ENCODE measurements at places on chromosomes 2 and 18.
A peak's percentile ranks its signal among the peaks of the same experiment; 100 is the strongest.

DNA sequence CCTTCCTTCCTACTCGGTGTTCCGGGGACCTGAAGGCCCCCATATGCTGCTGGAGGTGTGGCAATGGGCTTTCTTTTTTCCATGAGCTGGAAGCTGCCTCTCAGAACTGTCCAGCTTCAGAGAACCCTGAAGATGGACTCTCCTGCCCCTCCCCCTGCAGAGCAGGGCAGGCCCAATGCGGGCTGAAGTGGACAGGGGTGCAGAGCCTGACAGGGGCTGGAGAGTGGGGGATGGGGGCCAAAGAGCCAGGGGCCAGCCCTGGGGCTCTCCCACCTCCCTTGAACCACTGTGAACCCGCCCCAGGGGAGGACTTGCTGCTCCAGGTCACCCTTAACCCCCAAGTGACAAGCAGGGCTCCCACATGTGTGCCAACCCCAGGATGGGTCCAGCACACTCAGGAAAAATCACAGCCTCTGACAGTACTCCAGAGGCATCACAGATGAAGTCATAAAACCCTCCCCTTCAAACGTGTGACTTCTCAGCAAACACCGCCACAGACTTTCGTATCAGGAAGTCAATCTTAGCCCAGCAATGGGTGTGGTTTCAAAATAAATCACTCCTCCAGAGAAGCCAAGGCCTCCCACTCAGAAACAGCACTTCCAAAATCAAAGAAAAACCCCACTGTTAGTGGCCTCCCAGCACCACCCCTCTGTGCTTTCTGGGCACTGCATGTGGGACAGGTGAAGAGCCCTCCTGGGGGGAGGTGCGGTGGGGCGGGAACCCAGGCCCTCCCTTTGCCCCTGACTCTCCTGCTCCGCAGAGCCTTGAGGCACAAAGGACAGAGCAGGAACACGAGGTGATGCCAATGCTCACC is 135.8 kb downstream of the HDAC4 start:
- peak; percentile 43 for DNase-seq

- DNase-seq: no peak
Measured at GRCh38 chr2:113762377-113763118, 6.1 kb upstream of the SLC35F5 start.

- no peak for DNase-seq
Measured at GRCh38 chr2:36526226-36526625, 71.7 kb downstream of the FEZ2 start.

GRCh38 chr18:73932976-73933375 is 214.7 kb downstream of the FBXO15 start:
- no peak for DNase-seq

DNA sequence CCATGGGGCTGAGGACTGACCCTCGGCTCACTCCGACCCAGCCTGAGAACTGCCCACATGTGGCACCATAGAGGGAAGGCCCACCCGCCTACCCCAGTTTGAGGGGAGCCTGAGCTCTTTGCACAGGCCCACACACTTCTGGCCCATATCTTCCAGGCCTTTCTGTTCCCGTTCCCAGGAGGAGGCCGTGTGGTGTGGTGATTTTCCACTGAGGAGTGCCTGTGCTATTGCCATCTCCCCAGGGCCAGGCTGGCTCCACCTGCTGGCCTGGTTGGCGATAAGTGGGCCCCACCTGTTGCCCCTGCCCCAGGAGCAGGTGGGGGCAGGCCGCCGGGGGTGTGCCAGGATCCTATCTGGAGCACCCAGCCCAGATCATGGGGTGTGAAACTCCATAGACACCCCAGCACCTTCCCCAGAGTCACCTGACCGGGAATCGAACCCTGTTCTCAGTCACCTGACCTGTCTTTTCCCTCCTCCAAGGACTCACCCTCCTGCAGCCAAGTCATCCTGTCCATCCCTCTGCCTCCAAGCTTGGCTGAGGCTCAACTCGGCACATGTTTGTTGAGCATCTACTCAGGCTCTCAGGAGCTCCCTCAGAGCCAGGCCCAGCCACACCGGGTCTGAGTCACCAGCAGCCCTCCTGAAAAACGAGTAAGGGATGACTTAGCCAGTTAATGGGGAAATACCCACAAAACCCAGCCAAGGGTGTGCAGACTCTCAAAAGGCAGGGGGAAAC is 120.1 kb downstream of the CYP26B1 start:
- DNase-seq: no peak

GRCh38 chr2:178297091-178297411 is 102.7 kb downstream of the OSBPL6 start:
- DNase-seq: no peak

DNA sequence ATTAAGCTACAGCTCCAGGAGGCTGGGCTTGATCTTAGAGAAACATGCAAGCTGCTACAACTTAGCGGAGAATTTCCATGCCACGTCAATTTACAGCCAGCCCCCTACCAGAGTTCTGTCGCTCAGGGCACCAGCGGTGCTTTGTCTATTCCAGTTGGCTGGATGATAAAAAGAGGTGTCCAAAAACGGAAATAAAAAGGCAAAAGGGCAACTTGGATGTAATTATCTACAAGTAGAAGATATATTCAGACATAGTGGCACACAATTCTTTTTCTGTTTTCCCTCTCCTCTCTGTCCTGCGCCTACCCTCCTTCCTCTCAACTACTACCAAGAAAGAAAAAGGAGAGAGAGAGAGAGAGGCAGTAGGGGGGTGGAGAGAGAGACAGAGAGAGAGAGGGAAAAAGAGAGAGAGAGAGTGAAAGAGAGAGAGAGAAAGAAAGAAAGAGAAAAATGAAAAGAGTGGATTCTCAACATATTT is 363 bp upstream of the RFTN2 start:
- no peak for DNase-seq

DNA sequence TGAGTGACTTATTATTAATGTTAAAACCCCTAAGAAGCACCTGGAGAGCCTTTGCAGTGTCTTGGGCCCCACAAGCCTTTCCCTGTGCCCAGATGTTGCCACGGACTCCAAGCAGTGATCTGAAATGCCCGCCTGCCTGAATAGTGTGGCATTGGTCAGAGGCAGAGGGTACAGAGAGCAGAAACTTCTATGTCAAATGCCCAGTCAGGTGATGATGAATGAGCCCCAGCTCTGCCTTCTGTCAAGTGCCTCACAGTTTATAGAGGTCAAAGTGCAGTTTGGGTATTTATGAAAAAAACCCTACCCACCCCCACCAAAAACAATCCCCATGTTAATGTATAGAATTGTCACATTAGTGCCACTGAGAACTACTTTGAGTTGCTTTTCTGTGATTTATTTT is 170.0 kb upstream of the SIX3 start:
- no peak for DNase-seq

- DNase-seq: peak; percentile 12
Measured at GRCh38 chr2:46144133-46144800, 152.9 kb upstream of the EPAS1 start.

GRCh38 chr2:109407276-109408042 is 206.3 kb downstream of the SEPTIN10 start:
- no peak for DNase-seq

DNA sequence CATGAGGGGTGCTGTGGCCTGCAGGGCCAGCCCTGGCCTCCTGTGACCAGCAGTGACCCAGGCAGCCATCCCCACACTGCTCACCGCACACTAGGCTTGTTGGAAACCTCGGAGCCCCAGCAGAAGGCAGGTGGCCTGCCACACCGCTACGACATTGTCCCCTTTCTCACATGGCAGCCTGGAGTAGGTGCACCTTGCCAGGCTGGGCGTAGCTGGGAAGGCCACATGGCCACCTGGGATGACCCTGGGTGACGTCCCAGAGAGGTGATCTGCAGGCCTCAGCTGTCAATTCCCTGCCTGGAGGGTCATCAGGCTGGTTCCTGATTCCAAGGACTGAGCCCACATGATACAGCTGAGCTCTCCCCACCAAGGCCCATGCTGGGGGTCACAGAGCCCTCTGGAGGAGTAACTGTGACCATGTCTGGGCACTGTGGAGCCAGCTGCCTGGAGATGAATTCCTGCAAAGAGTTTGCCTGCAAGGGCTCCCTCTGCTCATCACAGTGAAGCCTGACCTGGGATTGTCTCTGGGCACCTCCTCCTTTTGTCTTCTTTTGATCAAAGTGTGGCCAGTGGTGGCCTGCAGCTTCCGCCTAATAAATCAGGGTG is 119.6 kb upstream of the OTOS start:
- no peak for DNase-seq

DNA sequence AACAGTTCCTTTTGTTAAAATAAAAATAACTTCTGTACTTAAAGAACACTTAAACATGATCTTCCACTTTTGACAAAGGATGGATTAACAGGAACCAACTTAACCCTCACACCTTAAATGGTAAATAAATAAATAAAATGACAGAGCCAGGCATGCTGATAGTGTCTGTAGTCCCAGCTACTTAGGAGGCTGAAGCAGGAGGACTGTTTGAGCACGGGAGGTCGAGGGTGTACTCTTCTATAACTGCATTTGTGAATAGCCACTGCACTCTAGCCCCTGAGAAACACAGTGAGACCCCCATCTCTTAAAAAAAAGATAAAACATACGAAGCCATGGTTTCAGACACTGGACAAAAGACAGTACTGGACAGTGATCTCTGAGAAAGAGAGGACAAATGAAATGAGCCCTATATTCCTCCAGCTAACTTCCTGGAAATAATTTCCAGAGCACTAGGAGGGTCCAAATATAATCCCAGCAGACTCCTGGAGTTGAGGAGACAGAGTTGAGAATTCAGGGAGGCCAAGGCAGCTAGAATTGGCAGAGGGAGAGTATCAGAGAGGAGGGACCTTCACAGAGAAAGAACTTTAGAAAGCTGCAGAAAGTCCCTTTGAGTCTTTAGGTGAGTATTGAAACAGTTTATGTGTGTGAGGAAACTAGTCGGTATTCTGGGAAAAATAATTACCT is 17.4 kb downstream of the PPP4R1 start:
- DNase-seq: no peak

DNA sequence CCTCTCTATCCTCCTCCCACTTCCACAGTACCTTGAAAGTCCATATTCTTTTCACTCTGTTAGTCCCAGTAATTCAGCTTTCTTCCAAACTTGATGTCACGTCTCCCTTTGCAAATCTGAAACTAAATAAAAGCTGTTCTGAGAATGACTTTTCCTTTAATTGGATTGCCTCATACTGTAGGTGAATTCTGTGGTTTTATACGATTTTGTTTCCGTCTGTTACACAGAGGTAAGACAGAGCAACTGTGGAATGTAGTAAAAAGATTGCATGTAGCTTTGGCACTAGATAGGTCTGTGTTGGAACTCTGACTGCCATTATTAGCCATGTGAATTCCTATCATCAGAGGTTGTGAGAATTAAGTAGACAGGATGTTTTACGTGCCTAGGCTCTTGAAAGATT is 25.9 kb downstream of the MALT1 start:
- no peak for DNase-seq

DNA sequence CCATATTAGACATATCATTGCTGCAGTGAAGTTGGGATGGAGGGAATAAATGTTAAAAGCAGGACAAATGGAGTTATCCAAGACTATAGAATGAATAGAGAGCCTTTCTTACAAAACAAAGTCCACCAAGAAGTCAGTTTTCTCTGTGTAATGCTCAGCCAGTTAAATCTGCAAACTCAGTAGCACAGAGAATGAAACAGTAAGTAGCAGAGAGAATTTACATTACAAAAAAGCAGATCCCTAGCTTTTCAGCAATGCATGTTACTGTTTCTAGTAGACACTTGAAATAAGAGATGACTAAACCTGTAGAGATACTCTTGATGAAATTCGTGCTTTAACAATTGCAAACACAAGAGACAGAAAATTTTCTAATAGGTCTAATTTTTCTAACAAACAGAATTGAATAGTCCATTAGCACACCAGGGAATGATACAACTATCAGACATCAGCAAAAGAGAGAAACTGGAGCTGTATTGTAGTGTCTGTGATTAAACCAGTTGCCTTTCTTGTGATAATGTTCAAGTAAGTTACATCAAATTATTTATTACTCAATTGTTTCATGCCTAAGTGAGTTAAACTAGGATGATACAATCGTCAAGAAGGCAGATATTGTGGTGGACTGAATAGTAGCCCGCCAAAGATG is 322.2 kb upstream of the DDX18 start:
- DNase-seq: no peak

DNA sequence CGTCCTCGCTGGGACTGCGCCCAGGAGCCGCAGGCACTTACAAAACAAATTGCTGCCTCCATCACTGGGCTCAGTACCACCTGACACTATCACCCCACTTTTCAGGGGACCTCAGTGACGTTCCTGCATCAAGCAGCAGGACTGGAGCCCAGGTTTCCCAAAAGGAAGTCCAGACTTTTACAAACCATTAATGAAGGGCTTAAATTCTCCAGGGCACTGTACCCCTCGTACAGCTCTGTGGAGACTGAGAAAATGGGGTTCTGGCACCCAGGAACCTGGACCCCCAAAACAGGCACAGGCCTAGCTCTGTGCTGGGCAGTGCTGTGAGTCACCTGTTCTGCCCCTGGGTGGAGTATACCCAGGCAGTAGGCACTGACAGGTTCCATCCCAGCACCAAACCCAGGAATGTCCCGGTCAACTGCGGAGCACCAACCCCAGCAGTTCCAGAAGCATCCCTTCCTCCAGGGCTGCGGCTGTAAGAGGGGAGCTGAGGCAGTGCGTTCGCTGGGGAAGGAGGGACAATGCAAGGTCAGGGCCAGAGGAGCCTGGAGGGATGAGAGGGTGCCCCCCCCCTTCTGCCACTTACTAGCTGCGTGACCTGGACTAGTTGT is 24.6 kb upstream of the NOTO start:
- DNase-seq: no peak

DNA sequence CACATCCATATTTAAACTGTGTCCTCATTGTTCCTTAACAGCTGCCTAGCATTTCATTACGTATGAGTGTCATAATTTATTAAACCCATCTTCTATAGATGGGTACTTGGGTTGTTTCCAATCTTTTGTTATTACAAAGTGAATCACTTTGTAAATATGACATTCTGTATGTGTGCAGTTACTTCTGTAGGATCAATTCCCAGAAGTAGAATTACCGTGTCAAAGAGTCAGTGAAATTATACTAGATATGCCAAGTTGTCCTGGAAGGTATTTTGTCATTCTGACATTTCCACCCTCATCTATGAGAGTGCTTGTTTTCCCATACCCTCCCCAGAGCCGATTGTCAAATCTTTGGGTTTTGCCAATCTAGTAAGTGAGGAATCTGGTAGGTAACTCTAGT is 194.5 kb upstream of the APCDD1 start:
- DNase-seq: no peak

DNA sequence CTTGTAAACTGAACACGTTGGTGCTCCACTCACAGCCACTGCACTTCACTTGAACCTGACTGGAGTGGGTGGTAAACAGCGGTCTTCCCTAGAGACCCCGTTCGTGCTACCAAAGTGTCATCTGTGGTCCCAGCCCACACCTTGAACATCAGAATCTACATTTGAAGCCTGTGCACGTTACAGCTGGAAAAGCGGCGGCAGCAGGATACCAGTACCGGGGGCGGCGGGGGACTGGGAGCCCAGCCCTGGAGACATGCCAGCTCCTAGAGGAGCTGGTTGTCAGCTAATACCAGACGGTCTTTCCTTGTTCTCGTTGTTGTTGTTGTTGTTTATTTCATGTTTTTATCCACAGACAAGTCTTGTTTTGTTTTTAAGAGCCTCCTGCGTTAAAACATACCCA is 156.7 kb downstream of the WDSUB1 start:
- no peak for DNase-seq

- no peak for DNase-seq
Measured at GRCh38 chr2:18611184-18611583, 21.8 kb upstream of the NT5C1B start.

- no peak for DNase-seq
Measured at GRCh38 chr18:4084382-4084900, 370.7 kb downstream of the DLGAP1 start.

Measured in activated T-cell treated with anti-CD3 and anti-CD28 coated beads for 48 hours (primary cell).